ENCODE measurements at places on chromosomes 4 and X.

GRCh38 chr4:74823194-74823593 lies 28.9 kb upstream of the BTC start:
- no peak for DNase-seq

DNA sequence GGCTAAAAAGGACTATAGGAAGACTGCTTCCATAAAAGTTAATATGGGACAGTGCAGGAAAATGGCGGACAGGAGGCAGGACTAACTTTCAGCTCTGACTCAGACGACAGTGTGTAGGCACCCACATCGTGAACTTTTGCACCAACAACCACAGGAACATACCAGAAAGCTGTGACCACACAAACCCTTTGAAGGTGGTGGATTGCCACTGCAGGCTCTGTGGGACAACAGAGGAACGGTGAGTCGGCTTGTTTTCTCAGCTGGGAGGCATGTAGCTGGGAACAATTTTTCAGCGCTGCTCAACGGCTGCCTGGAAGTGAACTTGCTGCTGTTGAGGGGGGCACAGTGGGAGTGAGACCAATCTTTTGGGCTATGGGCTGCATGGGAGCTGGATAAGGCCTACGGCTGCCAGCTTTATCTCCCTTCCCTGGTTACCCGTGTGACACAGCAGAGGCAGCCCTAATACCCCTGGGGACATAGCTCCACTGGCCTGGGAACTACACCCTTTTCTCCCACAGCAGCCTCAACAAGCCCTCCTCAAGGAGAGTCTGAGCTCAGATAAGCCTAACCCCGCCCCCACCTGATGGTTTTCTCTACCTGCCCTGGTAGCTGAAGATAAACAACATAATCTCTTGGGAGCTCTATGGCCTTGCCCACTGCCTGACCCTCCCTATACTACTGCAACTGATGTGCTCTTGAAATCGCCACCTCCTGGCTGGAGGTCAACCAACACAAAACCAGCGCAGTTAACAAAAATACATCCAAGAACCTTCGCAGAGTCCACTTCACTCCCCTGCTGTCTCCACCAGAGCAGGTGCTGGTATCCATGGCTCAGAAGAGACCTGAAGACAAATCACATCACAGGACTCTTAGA lies 1537.0 kb downstream of the C4orf33 start:
- no peak for DNase-seq

DNA sequence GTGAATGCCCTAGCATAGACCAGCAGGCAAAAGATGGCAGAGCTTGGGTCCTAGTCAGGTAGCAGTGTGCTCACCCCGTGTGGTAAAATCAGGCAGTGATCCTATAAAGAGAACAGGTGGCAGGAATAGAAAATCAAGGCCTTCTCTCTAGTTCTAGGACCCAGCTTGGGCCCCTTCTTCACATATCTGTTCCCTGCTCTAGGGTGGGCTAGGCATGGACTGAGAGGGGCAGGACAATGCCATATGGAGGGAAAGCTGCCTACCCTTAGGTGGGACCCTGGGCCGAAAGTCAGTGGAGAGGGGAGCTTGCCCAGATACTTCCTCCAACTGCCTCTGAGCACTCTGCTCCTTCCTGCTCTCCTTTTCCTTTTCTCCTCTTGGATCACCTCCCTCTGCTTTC lies 117.4 kb upstream of the NALF2 start:
- DNase-seq: no peak

DNA sequence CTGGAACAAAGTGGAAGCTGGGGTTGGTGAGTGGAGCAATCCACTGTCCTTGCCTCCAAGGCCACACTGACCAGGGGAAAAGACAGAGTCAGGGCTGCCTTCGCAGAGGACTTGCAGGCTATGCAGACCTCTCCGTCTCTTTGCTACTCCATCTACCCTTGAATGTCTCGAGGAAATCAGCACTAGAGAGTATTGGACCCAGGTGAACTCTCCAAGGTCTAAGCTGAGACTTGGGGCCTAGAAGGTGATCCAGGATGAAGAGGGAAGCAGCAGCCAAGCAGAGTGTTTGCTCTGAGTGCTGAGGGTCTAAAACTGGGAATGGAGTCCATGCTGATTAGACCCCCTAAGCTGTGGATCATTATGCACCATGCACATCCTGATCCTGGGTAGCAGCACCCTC lies 54.5 kb downstream of the ANXA3 start:
- no peak for DNase-seq

DNA sequence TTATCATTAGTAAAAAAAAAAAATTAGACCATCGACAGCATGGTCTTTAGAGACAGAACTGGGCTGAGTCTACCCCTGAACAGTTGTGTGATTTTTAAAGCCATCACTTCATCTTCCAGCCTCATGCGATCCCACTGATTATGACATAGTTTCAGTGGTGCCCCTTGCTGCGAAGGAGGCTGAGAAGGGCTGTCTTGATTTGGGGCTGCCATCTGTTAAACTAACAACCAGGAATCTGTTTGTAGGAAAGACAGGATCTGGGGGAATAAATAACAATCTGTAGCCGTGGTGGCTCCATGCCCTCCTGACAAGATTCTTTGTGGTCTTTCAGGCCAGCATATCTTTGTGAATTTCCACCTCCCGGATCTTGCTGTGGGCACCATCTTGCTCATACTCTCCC lies 17.1 kb downstream of the SLC34A2 start:
- DNase-seq: no peak

DNA sequence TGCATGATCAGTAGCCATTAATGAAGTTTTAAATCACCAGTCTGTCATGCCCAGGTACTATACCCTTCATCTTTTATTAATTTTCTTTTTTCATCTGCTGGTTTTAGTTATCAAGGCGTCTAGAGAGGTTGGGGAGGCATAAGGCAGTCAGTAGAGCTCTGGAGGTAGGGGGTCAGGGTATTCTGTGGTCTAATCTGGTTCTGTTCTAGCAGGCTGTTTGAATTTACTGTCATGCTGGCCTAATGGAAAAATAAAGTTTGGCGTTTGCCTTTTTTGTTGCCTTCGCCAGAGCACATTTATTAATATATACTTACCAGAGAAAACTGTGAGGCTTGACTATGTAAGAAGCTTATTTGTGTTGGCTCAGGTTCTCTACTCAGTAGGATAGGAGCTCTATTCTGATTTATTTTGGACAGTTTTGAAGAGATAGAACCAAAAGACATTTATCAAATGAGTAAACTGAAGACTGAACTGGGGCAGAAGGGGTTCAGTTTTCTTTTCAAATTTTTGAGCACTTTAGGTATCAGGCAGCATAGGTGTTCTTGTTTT lies 46.9 kb downstream of the TMEM131L start:
- no peak for DNase-seq

- DNase-seq: no peak
These were observed 200.6 kb downstream of the MAPK10 start for GRCh38 chr4:86159216-86159615.

GRCh38 chr4:148808416-148808815 lies 366.2 kb upstream of the NR3C2 start:
- no peak for DNase-seq

GRCh38 chrX:153974726-153975286 lies 2.3 kb downstream of the TMEM187 start:
- no peak for DNase-seq

DNA sequence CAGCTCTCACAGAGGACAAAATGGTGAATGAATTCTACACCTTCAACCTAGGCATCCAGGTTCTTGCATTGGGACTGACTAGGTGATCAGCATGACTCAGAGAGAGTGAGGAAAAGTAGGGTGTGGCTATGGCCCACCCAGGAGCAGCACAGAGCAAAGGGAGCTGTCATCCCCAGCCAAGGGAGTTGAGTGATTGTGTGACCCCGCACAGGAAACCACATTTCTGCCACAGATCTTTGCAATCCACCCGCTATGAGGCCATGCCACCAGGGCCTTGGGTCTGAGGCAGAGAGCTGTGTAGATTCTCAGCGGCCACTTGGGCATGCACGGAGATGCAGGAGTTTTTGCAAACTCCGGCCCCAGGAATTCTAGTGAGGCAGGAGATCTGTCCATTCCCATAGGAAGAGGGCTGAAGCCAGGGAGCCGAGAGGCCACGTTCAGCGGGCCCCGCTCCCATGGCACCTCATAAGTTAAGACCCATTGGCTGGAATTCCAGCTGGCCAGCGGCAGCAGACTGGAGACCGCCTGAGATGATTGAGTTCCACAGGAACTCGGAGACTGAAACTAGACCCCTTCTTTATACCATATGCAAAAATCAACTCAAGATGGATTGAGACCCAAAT lies 75.9 kb downstream of the NAA11 start:
- DNase-seq: peak; percentile 1

- DNase-seq: no peak
These were observed 105.4 kb upstream of the ANK2 start for GRCh38 chr4:112944006-112944405.

- DNase-seq: no peak
These were observed 30.6 kb downstream of the ANK2 start for GRCh38 chr4:113080050-113080449.

DNA sequence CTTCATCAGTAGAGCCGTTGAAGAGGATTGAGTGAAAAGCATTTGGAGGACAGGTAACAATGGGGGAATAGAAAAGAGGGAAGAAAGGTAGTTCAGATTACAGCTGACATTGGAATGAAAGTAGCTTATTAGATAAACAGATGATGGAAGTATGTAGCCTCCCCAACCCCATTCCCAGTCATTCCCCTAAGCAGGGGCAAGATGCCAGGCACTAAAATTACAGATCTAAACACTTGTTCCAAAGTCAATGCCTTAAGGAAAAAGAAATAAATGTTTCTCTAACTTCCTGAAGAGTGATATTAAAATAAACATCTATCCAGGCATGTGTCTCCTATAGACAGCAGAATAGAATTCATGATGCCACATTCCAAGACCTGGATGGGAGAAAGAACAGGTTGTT lies 350.8 kb downstream of the PDGFC start:
- DNase-seq: no peak

DNA sequence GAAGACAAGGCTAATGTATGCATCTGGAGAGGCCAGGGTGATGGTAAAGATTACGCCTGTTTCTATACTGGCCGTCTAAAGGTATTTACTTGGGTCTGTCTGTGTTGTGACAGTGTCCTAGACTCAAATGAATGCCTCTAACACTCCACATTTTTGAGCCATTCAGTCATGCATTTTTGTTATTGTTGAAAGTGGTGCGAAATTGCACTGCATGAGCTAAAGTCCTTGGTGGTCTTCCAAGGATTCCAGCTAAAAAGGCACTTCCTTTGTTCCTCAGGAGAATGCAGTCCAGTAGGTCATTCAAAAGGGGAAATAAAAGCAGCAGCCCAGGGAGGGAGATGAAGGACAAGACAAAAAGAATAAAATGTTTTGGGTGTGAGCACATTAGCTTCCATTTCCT lies 3.0 kb downstream of the GPC4 start:
- no peak for DNase-seq

DNA sequence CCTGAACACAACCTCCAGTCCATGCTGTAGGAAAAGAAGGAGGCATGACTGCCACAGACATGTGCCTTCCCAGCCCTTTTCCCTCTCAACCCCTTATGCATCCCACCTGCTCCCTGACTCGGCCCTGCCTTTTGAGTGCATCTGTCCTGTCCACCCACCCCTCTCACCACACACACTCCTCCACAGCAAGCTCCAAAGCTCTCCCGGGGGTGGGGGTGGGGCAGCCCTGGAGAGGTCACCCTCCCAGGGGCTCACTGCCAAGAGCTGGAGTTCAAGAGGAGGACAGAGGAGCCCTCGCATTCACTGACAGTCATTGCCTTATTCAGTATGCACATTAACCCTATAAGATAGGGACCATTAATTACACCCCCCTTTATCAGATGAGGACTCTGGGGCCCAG lies 46.6 kb upstream of the MAMLD1 start:
- no peak for DNase-seq

DNA sequence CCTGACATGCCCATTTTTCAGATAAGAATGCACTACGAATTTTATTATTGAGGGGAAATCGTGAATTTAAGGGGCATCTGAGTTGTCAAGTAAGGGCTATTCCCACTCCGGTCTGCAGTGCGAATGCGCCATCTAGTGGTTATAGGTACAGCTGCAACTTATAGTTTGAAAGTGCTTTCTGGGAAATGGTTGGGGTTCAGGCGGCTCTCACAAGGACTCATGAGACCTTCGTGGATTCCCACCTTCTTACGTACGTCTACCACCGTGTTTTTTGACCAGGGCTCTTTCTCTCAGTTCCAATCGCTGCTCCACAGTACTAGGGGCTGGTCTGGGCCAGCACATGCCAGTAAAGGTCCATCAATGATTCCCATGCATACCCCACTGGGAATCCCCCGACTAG lies 12.3 kb downstream of the MSL3 start:
- DNase-seq: peak; percentile 74

GRCh38 chr4:53498706-53499105 lies 92.6 kb downstream of the LNX1 start:
- DNase-seq: no peak

DNA sequence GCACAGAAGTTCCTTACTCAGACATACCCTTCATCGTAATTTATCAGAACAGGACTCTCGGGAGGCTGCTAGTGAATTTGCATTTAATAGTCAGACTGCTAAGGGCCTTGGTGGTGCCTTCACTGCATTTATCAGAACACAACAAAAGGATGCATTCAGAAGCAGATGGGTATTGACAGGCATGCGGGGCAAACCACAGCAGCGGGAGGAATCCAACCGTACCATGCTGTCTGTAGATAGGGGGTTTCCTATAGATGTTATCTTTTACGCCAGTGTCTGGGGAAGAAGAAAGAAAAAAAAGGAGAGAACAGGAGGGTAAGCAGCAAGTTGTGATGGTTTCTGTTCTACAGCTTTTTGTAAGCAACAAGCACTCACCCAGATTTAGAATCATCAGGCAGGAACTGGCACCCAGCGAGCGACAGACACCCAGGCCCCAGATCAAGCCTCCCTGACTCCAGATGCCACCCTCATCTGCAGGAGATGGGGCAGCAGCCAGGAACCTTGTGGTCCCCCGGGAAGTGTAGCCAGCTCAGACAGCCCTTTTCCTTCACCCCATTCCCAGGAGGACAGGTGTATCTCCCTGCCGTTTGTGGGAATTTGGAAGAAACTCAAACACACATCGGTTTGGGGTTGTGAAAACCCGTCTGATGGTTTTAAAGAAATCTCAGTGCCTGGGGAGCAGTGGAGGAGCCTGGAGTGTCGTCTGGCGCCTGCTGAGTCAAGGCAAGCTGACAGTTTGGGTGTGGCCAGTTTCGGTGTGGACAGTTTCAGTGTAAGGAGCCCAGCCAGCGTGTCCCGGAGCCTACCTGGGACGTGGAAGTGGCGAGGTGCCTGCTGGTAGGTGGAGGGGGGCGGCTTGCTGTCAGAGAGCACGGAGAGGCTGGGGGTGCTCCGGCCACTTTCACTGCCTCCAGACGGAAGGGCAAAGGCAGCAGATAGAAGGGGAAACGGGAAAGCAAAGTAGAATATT lies 80.0 kb upstream of the AFAP1 start:
- no peak for DNase-seq

GRCh38 chr4:83272900-83273299 lies 11.7 kb downstream of the COQ2 start:
- peak; percentile 73 for DNase-seq

Data from activated CD4-positive, alpha-beta T cell treated with anti-CD3 and anti-CD28 coated beads, Interleukin-2, Interleukin-4, amounts not matched to agents 100 ng/mL and 50 ng/mL, durations not matched to agents 16 hours and 8 hours (primary cell).